ENCODE measurements at places on chromosomes 1 and 21.

- DNase-seq: no peak
Observed at GRCh38 chr1:215188302-215188950, 105.9 kb downstream of the KCNK2 start.

- no peak for DNase-seq
Observed at GRCh38 chr21:29293495-29293894, 5.2 kb upstream of the BACH1 start.

DNA sequence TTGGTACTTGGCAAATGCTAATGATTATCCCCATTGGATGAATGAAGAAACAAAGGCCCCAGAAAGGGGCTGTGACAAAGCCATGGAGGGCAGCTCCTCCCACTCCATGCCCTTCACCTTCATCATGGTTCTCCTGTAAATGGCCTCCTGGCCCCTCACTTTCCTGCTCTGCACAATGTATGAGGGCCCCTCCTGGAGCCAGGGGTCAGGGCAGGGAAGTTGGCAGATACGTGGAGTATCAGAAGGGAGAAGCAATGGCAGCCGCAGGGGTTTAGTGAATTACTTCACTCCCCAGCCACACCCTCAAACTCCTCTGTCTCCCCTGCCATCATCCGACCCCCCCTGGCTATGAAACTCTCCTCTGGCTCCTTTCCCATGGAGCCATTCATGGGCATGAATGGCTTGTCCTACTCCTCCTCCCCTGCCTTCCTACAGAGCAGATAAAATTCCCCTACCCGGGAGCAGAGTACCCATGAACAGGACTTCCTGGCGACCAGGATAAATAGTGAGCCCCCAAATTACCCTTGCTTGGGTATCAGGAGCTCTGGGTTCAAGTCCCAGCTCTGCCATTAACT, 86.3 kb downstream of the CAMK2N1 start:
- no peak for DNase-seq

GRCh38 chr1:53294567-53294966, 33.3 kb downstream of the LRP8 start:
- no peak for DNase-seq
